ENCODE measurements at places on chromosomes 3 and 15. TPM values are rescaled to one million over a fixed set of nuclear protein-coding genes. Genes with fewer than 3 reads are reported as not detected.

CCDC71 gene
- total RNA-seq = 18.6 TPM

PLS1 gene
- 3.1 TPM for total RNA-seq

PAK6 gene
- total RNA-seq = 11.2 TPM

BDH1 gene
- 10.8 TPM for total RNA-seq

LMOD3 gene
- total RNA-seq = 0.16 TPM

LMAN1L gene
- total RNA-seq = not detected

PML gene
- 6.4 TPM for total RNA-seq

CCR3 gene
- total RNA-seq = not detected

- DNase-seq = no peak
These were observed 79.9 kb upstream of the HACD2 start for GRCh38 chr3:123664753-123665152.

- no peak for DNase-seq
These were observed 72.1 kb upstream of the FNDC3B start for GRCh38 chr3:171967137-171967783.

DNA sequence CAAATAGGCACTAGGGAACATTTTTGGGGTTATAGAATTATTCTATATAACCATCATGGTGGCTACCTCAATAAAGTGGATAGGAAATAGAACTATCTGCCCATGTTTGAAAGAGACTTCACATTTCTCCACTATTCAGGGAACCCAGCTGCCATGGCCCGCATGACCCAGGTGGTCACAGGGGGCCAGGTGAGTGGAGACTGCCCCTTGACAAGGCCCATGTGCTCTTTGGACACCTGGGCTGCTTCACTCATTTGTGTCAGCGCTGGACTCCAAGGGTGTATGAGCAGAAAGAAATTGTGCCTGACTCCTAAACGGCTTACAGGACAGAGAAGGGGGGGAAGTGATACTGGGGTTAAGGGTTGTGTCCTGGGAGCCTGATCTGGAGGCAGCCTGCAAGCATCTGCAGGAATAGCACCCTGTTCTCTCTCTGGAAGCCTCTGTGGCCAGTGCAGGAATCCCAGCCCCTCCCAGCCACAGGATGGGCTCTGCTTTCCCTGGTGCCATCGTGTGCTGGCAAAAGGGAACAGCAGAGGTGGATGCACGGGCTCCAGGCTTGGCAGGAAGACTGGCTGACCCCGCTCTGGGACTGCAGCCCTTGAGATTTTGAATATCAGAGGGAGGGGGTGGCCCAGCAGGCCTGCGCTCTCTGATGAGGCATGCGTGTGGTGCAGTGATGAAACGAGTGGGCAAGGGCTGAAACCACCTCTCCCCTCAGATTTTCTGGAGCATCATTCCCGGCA is 9.1 kb upstream of the C3orf22 start:
- no peak for DNase-seq

DNA sequence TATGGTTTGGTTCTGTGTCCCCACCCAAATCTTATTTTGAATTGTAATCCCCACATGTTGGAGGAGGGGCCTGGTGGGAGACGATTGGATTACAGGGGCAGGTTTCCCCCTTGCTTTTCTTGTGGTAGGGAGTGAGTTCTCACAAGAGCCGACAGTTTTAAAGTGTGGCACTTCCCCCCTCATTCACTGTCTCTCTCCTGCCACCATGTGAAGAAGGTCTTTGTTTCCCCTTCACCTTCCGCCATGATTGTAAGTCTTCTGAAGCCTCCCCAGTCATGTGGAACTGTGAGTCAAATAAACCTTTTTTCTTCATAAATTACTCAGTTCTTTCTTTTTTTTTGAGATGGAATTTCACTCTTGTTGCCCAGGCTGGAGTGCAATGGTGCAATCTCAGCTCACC is 124.9 kb downstream of the IQCH start:
- no peak for DNase-seq

GRCh38 chr3:188876370-188876769 is 295.4 kb upstream of the TPRG1 start:
- no peak for DNase-seq

GRCh38 chr3:32399030-32399620 is 7.5 kb downstream of the CMTM7 start:
- no peak for DNase-seq

DNA sequence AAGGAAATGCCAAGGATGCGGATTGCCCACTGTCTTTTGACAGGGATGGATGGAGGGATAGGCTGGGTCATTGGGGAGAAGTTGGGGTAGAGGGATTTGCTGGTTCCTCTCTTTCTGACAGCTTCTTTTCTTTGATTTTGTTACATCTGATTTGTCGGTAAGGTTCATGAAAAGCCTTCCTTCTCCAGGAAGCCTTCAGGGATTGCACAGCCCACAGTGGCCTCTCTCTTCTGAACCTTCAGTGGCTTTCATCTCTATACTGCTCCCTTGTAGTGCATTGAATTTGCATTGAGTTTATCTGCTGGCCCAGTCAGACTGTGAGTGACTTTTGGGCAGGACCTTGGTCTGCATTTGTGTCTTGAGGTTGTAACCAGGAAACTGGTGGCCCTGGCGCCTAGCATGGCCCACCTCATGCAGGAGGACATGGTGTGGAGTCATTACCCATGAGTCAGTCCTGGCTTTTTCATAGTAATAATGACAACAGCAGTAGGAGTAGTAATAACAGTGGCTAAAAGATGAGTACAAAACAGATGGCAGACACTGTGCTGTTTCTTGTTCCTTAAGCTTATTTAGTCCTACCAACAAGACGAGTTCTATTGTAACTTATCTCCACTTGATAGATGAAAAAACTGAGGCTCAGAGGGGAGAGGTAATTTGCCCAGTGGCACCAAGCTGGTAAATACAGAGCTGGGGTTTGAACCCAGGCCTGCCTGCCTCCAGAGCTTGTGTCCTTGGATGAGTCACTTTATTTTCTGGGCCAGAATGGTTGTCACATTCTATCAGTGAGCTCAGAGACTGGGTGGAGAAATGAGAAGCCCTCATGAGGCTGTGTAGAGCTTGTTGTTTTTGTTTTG is 28.4 kb downstream of the SMAD6 start:
- no peak for DNase-seq

DNA sequence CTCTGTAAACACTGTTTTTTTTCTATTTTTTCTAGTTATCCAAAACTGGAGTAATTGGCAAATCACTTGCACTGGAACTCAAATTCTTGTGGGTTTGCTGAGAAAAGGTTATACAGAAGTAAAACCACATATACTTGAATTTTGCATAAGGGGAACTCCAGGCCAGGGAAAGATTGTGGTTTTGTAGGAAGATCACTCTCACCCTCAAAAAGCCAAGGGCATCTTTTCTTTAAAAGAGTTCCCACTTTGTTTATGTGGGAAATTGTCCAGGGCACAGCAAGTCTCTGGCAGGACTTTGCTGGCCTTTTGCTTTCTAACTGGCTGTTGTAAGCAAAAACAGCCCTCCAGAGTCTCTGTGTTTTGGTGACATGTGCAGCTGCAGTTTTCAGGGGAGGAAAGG is 340.3 kb upstream of the RBMS3 start:
- no peak for DNase-seq

DNA sequence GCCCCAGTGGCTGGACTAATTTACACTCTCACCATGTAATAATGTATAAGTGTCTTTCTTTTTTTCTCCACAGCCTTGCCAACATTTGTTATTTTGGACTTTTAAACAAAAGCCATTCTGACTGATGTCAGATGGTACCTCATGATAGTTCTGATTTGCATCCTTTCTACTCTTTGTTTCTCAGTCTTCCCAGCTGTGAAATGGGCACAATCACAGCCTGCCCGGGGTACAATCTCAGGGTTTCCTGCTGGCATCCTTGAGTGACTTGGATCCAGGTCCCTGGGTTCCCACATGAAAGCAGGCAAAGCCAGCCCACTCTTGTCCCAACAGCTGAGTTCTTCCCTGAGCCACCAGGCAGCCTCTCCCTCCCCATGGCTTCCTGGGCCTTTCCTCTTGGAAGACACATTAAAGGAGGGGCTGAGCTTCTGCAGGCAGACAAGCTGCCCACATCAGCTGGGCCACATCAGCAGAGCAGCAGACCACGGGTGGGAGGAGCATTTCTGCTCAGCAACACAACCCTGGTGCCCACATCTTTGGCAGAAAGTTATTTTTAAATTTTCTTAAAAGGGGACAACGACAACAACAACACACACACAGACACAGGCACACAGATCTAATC is 82.0 kb downstream of the MYLK start:
- DNase-seq = no peak

- DNase-seq = no peak
These were observed 440.8 kb downstream of the RAP2B start for GRCh38 chr3:153602801-153603200.

DNA sequence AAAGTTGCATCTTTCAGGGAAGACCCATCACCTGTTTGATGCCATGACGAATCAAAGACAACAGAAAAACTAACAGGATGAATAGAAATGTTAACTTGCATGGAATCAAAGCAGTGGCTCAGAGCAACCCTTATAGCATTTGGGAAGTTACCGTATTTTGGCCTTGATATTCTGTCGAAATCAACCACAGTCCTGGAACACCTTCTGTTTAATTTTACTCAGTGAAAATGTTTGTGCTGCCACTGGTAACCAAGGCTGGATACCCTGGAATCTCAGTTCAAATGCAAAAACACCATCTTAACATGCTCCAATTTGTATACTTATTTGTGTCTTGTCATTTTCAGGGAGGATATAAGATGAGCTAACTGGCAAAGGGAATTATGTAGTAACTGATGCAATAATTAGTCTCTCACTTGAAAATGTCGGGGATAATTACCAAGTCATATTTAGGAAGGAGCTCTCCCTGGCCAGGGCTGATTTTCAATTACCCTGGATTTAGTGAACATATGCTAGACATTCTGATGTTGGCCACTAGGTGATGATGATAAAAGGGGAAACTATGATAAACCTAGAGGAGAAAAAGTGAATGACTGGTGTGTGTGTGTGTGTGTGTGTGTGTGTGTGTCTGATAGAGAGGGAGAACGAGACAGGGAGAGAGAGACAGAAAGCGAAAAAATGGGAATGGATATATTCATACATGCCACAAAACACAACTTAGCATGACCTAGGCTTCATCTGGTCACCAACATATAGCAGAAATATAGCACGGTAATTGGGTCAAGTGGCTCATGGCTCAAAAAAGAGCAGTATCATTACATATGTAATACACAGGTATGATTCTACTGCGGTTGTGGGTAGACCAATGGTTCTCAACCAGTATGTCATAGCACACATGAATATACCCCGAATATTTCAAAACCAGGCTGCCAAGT is 19.0 kb upstream of the PRICKLE2 start:
- DNase-seq = no peak

DNA sequence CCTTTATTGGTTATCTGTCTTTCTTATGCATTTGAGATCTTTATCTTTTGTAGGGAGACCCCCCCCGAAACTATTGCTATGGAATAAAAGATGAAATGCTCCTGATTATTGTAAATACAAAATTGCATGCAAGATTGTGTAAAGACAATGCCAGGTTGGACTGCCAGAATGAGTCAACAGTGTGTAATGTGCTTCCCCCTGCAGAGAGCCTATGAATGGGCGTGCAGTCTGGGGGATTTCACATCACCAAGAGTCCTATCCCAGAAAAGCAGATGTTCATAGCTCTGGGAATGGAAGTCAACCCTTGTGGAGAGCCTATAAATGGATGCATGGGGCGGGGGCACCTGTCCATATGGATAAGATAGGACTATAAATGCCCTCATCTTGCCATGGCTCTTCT is 584.3 kb downstream of the NSUN3 start:
- no peak for DNase-seq

- no peak for DNase-seq
These were observed 78.7 kb upstream of the GCNT3 start for GRCh38 chr15:59532770-59533379.

DNA sequence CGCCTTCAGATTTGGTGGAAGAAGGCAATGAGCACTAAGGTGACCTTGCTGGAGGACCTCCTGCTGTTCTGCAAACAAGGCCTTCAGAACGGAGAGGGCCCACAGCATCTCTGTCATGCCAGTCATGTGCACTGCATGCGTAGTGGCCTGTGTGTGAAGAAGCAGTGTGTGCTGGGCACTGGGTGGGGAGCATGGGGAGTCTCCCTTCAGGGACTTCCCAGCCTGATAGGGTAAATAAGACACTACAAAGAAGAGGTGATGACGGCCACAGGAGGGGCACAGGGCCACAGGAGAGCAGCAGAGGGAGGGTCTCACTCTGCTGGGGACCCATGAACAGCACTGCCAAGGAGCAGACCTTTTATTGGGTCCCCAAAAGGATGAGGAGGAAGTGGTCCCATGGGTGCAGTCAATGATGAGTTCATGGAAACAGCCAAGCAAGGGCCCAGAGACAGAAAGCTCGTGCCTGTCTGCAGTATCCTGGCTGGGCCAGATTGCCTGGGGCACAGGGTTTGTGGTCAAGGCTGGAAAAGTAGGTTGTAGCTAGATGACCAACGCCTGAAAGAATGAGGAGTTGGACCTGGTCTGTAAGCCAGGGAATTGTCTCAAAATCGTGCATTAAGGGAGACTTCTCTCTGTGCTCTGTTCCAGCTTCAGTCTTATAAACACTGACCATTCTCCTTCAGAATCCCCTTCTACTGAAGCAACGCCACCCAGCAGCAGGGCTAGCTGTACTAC is 67.8 kb upstream of the SEC61A1 start:
- DNase-seq = no peak

GRCh38 chr3:70990723-70991122 is 592.8 kb downstream of the FOXP1 start:
- no peak for DNase-seq

DNA sequence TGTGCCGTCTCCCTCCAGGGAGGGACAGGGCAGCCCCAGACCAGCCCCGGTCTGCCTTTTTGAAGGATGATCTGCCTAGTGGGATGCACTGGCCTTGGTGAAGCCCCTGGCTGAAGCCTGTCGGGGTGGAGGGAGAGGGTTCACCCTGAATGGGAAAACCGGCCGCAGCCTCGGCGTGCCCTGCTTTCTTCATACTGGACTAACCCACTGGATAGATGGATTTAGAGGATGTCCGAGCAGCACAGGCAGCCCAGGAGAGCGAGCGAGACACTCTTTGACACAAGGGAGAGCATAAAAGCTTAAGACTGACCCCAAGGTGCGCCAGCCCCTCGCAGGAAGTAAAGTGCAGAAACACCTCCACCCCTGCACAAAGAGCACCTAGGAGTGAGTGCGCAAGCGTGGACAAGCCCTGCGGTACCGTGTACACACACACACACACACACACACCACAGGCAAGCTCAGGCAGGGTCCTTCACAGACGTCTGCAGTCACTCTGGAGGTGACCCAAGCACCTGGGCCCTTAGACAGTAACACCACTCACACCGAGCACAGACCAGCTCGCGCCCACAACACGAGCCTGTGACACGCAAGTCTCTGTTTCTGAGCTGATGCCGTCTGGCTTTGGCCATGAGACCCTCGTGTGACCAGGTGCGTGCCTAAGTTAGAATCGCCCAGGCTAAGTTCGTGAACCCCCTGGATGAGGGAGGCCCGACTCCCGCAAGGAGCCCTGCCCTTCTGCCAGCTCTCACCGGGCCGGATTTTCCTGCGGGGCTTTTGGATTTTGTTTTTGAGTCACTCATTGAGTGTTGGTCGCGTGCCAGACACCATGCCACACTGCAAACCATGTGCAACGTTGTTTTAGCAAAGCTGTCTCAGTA is 11.3 kb downstream of the SEMA4B start:
- no peak for DNase-seq

All from occipital lobe (tissue), 3 donors.